ENCODE measurements at places on chromosomes 1 and 21. TPM values are rescaled to one million over a fixed set of nuclear protein-coding genes. Genes with fewer than 3 reads are reported as not detected.

DNA sequence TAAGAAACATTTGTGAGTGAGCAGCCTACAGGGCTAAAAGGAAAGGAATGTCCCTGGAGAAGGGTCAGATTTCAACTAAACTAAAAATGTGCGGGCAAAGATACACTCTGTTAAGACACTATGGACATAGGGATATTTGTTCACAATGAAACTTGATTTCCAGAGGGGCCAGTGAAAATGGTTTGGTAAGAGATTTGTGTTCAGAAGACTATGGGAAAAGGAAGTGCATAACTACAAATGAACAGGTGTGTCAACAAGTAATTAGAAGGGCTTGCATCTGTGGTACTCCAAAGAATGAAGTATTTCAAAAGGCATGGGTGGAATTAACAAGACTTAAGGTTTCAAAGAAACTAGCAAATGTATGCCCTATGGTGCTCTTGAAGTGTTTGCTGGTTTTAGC, 60.4 kb downstream of the NME7 start:
- H3K36me3 ChIP-seq = no peaks in the 10 kb centered on the region
- H3K27ac ChIP-seq = no peak overlapping the region
- DNase-seq = no peak
- no peak overlapping the region for H3K4me3 ChIP-seq

The KCNT2 gene
- total RNA-seq = 0.53 TPM

- H3K27ac ChIP-seq = no peak overlapping the region
- no peak overlapping the region for H3K4me3 ChIP-seq
- 0 out of 2 replicates have a peak, but pooled peaks cover 12% of the 10 kb centered on the region for H3K27me3 ChIP-seq
Observed at GRCh38 chr1:29456685-29457435, 220.5 kb downstream of the PTPRU start.

The TRIM63 gene
- not detected for total RNA-seq

DNA sequence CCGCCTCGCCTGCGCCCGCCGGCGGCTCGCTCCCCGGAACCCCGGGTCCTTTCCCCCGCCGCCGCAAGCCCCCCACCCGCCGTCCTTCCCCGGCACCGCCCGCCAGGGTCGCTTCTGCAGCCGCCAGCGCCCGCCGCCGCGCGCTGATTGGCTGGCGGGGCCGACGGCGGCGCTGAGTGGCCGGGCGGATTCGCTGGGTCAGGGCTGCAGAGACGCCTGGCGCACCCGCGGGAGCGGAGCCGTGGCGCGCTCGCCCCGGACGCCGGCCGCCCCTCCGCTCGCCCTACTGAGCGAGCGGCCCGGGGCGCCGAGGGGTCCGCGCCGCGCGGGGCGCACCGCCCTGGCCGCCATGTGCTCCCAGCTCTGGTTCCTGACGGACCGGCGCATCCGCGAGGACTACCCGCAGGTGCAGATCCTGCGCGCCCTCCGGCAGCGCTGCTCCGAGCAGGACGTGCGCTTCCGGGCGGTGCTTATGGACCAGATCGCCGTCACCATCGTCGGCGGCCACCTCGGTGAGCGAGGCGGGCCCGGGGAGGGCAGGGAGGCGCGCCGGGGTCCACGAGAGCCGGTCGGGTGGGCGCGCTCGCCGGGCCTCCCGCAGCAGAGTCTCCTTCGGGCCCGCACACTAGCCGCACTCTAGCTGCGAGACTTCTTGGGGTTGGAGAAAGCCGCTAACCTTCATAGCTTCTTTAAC, at the start of gene RIMKLA:
Gene RIMKLA, plus strand, starts transcription at position 207 of the 694 bp plus-strand sequence. Its CDS starts 143 bp downstream, at position 350.
- no peaks in the 10 kb centered on the region for H3K36me3 ChIP-seq
- H3K4me1 ChIP-seq = peaks cover 16% of the 10 kb centered on the region
- no peak for DNase-seq
- H3K27me3 ChIP-seq = no peaks in the 10 kb centered on the region
- no peak within 1 kb of the TSS for H3K27ac ChIP-seq

DNA sequence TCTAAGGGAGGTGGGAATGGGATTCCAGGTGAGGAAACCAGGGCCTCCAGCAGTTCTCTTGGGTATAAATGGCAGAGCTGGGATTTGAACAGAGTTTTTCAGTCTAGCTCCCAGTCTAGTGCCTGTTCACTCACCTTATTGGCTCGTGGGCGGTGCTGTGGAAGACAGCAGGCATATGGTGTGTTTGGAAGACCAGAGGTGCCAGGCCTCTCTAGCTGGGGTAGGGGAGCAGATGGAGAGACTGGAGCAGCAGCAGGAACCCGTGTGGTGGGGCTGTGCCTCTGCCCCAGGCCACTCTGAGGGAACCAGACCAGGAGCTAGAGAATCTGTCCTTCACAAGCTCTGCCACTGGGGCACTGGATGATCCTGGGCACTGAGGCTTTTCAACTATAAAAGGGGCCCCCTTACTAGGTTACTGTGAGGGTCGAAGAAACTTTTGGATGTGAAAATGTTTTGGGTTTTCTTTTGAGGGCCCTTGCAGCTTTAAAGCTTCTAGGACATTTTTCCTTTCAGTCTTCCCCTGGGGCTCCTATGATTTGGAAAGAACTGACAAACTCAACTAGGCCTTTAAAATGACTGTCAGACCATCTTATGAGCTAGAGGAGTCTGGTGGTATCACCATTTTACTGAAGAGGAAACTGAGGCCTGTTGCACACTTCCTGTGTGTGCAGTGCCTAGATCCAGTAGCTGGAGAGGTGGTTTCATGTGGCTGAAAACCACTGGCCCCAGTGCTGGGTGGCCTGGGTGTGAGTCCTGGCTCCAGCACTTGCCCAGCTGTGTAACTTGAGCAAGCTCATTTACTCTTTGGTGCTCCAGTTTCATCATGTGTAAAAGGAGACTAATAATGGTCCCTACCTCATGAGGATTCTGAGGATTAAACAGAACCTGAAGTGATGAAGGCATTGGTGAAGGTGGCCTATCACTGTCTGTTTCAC, 6.1 kb downstream of the DMRTB1 start:
- no peak overlapping the region for H3K27ac ChIP-seq
- H3K27me3 ChIP-seq = no peaks in the 10 kb centered on the region
- no peak overlapping the region for H3K4me3 ChIP-seq
- no peaks in the 10 kb centered on the region for H3K36me3 ChIP-seq

GRCh38 chr1:110897681-110898080, 24.7 kb downstream of the CD53 start:
- H3K27me3 ChIP-seq = peaks cover 25% of the 10 kb centered on the region
- H3K4me1 ChIP-seq = no peaks in the 10 kb centered on the region
- H3K4me3 ChIP-seq = no peak overlapping the region

DNA sequence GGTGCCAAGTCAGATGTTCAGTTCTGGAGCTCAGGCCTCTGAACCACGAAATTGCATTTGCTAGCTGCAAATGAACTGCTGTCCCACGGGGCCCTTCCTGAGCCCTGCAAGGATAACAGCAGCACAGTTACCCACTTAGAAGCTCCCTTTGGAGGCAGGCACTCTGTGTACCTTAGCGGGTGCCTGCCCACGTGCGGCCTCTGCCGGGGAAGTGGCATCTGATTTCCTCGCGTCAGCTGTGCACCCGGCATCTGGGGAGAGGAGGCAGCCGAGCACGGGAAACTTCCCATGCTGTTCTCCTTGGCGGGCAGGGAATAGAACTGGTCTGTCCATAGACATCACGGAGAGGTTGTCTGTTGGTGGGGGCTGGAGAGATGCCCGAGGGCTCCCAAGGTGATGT, 148.0 kb upstream of the C1orf174 start:
- H3K36me3 ChIP-seq = no peaks in the 10 kb centered on the region
- DNase-seq = no peak
- no peaks in the 10 kb centered on the region for H3K4me1 ChIP-seq

GRCh38 chr1:235997931-235998330, 67.0 kb downstream of the NID1 start:
- no peaks in the 10 kb centered on the region for H3K36me3 ChIP-seq
- no peak for DNase-seq
- H3K27me3 ChIP-seq = no peaks in the 10 kb centered on the region
- H3K27ac ChIP-seq = no peak overlapping the region
- peaks cover 27% of the 10 kb centered on the region for H3K4me1 ChIP-seq
- H3K4me3 ChIP-seq = no peak overlapping the region

GRCh38 chr21:46135782-46136395, 19.5 kb downstream of the FTCD start:
- H3K4me3 ChIP-seq = no peak overlapping the region
- H3K27ac ChIP-seq = no peak overlapping the region
- no peaks in the 10 kb centered on the region for H3K36me3 ChIP-seq
- no peaks in the 10 kb centered on the region for H3K4me1 ChIP-seq
- no peaks in the 10 kb centered on the region for H3K27me3 ChIP-seq
- no peak for DNase-seq

- DNase-seq = no peak
- peaks cover 3% of the 10 kb centered on the region for H3K4me1 ChIP-seq
- no peak overlapping the region for H3K27ac ChIP-seq
- H3K36me3 ChIP-seq = no peaks in the 10 kb centered on the region
Observed at GRCh38 chr1:19204446-19205266, 5.4 kb downstream of the UBR4 start.

DNA sequence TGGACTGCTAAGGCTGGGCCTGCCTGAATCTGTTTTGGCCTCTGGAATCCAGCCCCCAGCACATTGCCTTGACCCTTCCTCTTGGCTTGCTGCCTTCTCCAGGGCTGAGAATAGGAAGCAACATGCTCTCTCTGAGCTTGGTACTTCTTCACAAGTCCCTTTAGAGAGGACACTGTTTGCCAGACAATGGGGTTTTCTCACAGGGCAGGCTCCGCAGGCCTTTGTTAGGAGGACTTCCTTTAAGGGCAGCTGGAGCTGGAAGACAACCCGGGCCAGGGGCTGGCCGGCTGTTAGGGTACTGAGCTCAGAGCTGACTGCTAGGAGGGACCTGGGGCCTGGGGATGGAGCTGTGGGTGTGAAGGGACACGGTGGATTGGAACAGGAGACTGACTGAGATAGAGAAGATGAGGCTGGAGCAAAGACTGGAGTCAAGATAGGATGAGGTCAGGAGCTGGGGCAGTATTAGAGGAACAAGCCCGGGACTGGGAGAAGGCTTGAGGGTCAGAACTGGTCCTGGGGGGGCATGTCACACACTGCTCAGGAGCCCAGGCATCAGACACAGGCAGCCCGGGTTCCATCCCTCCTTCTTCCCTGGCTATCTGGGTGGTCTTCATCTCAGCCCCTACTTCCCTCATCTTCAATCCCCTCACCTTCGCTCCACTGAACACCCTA, 5.4 kb upstream of the ALPL start:
- no peak overlapping the region for H3K4me3 ChIP-seq
- no peak overlapping the region for H3K27ac ChIP-seq
- H3K4me1 ChIP-seq = no peaks in the 10 kb centered on the region
- no peaks in the 10 kb centered on the region for H3K27me3 ChIP-seq

DNA sequence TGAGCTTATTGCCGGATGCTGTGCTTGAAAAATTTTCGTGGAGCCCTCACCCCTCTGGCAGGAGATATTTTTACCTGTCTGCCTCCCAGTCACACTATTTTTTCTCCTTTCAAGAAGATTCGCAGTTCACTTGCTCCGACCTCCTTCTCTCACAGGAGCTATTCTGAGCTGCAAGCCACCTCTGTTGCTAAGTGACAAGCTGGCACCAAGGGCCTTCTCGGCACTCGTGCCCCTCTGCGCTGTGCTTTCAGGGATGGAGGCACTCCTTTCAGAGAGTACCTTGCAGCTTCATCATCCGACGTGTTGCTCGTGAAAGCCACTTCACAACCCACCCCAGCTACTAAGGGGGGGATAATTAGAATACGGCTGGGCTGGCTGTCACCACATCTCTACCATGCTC, 11.6 kb downstream of the SLC6A17 start:
- peaks cover 10% of the 10 kb centered on the region for H3K4me1 ChIP-seq
- DNase-seq = no peak
- H3K4me3 ChIP-seq = no peak overlapping the region
- no peak overlapping the region for H3K27ac ChIP-seq
- H3K27me3 ChIP-seq = peaks cover 4% of the 10 kb centered on the region

DNA sequence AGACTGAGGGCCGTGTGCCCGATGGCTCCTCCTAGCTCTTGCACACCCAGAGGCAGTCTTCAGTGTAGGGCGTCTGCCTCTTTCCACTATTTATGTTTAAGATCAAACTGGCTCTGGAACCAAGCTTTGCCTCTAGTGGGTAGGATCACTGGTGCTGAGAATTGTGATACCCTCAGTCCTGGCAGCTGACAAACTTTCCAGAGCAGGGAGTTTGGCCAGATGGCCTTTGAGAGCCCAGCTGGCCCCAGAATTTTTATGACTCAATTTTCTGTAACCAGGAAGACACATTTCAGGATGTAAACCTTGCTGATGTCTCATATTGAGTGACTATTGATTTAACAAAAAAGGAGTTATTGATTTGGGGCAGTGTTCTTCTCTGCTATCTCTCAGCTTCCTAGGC, 6.7 kb downstream of the COQ8A start:
- H3K4me3 ChIP-seq = no peak overlapping the region
- H3K27ac ChIP-seq = no peak overlapping the region
- DNase-seq = no peak
- 0 out of 2 replicates have a peak, but pooled peaks cover 10% of the 10 kb centered on the region for H3K4me1 ChIP-seq
- H3K27me3 ChIP-seq = no peaks in the 10 kb centered on the region

DNA sequence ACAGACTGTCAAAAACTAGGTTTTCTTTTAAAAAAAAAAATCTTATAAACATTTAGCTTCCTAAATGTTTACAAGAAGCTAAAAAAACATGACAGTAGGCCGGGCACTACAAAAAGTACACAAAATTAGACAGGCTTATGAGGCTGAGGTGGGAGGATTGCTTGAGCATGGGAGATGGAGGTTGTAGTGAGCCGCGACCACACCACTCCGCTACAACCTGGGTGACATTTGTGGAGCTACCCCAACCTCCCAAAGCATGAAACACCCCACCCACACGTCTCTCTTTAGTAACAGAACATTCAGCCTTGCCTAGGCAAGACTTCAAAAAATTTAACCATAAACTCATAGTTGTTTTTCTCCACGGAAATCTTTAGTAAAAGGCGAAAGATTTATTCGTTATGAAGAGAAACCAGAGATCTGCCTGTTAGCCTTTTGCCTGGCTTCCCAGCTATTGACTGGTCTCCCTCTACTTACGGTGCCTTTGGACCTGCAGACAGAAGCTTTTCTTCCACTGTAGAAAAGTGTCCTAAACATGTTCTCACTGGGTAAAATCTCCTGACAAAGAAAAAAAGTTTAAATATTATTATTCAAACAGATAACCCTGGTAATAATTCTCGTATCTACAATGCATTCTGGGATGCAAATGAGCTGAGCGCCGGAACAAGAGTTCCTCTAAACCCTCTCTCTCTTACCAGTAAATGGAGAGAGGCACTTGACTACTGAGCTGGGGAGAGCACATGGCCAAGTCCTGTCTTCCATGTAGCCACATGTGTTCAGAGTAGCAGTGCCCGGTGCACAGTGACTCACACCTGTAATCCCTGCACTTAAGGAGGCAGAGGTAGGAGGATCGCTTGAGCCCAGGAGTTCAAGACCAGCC, 9.2 kb downstream of the RNU5D-1 start:
- peak overlapping the region; percentile 89 for H3K27ac ChIP-seq
- peaks cover 26% of the 10 kb centered on the region for H3K4me1 ChIP-seq
- H3K4me3 ChIP-seq = peak overlapping the region; percentile 21

DNA sequence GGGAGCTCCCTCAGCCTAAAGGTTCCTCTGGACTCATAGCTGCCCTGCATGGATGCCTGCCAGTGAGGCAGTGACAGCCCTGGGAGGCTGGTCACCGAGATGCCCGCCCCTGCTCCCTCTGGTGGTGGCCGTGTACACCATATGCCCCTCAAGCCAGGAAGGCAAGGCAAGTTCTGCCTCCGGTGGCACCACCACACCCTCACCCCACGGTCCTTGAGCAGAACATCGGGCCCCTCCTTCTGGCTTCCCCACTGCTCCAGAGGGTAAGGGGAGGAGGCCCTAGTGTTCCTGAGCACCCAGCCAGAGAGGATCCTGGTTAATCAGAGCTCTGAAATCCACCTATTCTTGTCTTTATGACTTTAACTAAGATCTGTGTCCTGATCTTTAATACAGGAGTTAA, 1.5 kb upstream of the S100A14 start:
- H3K4me1 ChIP-seq = peaks cover 44% of the 10 kb centered on the region
- no peak for DNase-seq
- peaks cover 11% of the 10 kb centered on the region for H3K36me3 ChIP-seq
- H3K27me3 ChIP-seq = no peaks in the 10 kb centered on the region

The C4BPB gene
- total RNA-seq = 1.4 TPM

The GSTM1 gene
- total RNA-seq = not detected

All from PC-9 (cell line).